ENCODE measurements at places on chromosomes 2 and 18. TPM values are rescaled to one million over a fixed set of nuclear protein-coding genes. Genes with fewer than 3 reads are reported as not detected.

Gene CROCC2
- 0.12 TPM for total RNA-seq

Gene ZNF396
- total RNA-seq = 0.80 TPM

Gene CABYR
- total RNA-seq = 1.4 TPM

Gene LRP1B
- 0.40 TPM for total RNA-seq

Gene ANKRD29
- total RNA-seq = 11.2 TPM

Gene CD8A
- total RNA-seq = 0.44 TPM

GRCh38 chr2:41521211-41521610 lies 526.6 kb upstream of the PKDCC start:
- no peak for ATAC-seq

- no peak for ATAC-seq
These were observed 130.1 kb downstream of the RAB3GAP1 start for GRCh38 chr2:135182190-135182589.

DNA sequence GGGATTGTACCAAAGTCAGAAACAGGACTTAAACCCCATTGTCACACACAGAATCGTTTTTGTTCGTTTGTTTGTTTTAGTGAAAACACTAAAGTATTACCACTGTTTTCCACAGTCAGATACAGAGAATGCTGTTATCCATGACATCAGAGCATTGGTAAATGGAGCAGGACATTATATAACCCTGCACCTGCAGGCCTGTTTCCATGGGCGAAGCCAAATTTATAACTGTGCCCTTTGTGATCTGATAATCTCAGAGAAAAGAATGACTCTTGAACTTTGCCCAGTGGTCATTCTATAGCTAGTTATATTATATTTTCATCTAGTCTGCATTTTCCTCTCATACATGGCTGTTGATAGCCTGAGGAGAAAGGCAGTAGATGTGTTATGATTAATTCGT lies 217.6 kb downstream of the TMEM182 start:
- no peak for ATAC-seq

- peak; percentile 49 for ATAC-seq
These were observed 22.2 kb downstream of the SPAG16 start for GRCh38 chr2:213306316-213306942.

DNA sequence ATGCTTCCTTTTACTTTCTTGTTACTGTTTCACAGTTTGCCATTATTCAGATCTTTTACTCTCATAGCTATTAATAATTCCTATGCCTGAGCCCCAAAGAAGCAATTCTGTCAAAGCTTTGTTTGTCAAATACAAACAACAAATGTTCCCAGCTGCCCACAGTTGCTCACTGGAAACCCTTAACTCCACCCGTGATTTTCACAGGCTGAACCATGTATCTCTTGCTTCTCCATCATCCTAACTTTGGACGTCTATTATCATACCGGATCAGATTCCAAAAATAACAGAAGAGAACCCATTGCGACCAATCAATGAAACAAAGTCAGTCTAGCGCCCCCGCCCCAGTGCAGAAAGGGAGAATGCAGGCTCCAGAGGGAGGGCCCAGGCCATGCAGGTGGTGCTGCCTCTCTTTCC lies 24.2 kb downstream of the COLEC12 start:
- no peak for ATAC-seq

DNA sequence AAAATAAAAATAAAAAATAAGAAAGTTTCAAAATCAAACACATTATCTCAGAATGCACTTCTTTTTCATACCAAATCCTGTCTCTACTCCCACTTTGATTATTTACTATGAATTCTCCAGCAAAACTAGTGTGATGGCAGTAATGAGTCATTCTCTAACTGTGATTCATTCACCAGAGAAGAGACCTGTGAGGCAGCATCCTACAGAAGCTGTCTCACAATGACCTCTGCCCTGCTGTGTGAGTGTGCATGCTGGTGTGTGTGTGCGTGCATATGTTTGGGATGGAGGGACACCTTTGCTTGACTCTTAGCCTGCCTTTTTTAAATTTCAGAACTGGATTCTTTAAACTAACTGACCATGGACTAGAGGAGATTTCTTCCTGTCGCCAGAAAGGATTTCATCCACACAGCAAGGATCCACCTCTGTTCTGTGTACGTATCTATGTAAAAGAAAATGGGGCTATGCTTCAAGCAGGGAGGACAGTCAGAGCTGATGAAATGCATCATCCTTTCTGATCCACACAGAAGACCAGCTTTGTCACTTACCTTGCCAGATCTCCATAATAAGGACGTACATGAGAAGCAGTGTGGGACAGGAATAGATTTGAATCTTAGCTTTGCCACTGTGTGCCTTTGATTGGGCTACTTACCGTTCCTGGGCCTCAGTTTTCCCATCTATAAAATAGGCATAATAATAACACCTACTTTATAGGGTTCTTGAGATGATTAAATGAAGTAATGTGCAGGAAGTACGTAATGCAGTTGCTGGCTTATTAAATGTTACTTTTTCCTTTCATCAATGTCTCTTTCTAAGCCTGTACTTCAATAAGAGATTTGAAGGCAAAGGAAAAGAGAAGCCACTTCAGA lies 31.2 kb downstream of the STAMBP start:
- peak; percentile 73 for ATAC-seq

- ATAC-seq = peak; percentile 62
These were observed 6.5 kb downstream of the IGFBP5 start for GRCh38 chr2:216688731-216689340.

GRCh38 chr18:63224630-63225029 lies 94.9 kb downstream of the BCL2 start:
- ATAC-seq = no peak

DNA sequence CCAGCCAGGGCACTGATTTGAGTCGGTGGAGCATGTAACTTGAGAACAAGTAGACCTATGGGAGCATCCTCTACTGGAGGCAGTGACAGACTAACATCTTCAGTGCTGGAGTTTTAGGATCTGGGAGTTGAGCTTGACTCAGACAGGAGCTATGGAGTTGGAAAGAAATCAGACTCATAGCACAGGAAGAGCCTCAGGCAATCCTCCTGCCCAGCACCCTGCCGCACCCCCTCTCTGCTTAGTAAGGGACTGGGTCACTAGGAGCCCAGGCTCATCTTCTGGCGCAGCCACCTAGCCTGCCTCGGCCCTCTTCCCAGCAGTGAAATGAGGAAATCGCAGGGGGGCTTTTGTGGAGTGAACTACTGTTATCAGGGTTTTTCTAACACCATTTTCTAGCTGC lies 3.6 kb downstream of the ARID5A start:
- no peak for ATAC-seq

DNA sequence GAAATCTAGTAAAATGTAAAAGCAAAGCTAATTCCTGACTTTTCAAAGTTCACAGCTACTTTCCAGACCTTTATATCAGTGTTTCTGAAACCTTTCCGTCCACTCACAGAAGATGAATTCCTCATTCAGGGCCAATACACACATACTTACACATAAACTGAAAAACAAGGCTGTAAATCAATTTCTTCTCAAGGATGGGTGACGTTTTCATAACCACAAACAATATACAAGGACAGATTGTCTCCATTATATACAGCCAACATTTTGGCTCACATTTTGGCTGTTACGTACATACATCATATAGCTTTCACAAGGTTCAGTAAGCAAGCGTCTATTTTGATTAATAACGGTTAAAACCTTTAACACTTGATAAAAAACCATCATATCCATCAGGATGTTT lies 1.4 kb downstream of the RPRD1A start:
- ATAC-seq = no peak

GRCh38 chr2:199471443-199472057 lies 13.8 kb upstream of the SATB2 start:
- peak; percentile 47 for ATAC-seq

DNA sequence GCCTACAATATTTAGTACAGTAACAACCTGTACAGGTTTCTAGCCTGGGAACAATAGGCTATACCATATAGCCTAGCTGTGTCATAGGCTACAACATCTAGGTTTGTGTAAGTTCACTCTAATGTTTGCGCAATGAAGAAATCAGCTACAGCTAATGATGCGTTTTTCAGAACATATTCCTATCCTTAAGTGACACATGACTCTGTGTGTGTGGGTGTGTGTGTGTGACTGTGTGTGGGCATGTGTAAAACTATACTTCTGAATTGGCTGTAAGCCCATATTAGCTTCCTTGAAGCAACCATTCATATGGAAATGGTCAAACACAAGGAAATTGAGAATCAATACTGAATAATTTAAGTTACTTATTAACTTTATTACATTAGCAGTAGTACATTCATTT lies 120.8 kb upstream of the SULT1C3 start:
- ATAC-seq = no peak

- ATAC-seq = no peak
These were observed 67.4 kb downstream of the RNF152 start for GRCh38 chr18:61825386-61825785.

GRCh38 chr2:202815548-202816360 lies 55.8 kb downstream of the ICA1L start:
- no peak for ATAC-seq

DNA sequence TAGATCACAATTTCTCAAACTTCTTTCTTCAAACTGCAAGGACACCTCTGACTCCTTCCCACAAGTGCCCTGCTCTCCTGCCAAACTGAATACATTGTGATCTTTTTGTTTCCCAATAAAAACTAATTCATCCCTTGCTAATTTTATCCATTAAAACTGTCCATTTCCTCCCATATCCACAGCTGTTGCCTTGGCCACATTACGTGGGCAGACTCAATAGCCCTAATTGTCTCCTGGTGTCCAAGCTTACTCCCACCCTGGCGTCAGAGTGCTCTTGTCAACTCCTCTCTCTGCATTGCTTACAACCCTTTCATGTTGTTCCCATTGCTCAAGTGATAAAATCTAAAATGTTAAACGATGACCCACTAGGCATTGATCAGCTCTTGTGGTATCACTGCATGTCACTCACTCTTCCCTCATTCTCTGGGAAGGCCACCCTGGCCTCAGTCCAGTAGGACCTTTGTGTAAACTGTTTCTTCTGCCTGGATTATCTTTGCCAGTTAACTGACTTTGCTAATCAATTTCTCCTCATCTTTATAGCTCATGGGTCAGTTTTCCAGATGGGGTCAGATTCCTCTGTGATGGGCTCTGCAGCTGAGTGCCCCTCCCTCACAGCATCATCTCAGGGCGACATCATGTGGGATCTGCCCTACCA lies 525.0 kb downstream of the SLC4A3 start:
- ATAC-seq = no peak

DNA sequence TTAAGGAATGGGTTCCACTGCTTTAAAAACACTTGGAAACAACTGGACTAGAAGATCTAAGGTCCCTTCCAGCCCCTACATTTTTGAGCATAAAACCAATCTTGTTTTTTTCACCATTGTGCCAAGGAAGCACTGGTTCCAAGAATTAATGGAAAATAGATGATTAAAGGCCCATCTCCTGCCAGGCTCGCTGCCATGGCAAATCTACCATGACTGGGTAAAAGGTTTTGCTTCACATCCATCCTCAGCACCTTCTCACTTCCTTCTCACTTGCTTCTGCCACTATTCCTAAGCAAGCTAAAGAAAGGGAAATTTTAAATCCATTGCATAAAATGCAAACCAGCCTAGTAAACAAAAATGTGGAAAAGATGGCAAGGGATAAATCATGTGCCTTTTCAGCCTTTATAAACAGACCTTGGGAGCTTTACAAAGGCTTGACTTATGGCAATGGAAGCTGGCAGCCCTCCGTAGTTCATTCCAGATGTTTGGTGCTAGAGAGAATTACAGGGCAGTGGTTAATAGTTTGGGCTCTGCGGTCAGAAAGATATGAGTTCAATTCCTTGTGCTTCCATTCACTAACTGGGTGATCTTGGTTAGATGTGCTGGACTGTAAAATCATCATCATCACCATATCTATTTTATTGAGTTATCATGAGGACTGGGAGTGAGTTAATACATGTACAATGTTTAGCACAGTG lies 27.0 kb upstream of the ST3GAL5 start:
- ATAC-seq = no peak

- ATAC-seq = peak; percentile 17
These were observed 1012.1 kb downstream of the CNTNAP5 start for GRCh38 chr2:125037135-125037653.

DNA sequence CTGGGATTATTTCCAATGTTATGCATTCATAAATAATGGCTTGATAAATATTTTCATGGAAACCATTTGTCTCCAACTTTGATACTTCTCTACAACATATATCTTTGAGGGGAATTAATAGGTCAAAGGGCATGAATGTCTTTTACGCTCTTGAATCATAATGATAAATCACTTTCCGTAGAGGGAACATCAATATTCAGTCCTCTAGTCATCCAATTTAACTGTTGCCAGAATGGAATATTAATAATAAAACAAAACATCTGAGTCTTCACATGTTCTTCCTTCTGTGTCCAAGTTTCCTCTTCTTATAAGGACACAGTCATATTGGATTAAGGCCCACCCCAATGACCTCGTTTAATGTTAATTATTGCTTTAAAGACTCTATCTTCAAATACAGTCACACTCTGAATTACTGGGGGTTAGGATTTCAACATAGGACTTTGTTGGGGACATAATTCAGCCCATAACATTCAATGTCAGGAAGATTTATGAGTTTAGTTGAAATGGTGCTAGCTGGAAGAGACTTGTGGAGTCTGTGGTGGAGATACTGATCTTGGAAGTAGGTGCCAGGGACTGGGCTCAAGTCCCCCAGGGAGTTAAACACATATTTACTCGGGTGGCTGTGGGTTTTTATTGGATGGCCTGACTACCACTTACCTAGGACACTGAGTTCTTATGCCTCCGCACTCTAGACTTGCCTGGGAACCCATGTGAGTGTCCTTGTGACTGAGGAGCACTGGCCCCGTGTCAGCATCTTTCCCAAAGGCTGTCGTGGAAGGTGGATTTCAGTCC lies 85.0 kb upstream of the SEC11C start:
- no peak for ATAC-seq

DNA sequence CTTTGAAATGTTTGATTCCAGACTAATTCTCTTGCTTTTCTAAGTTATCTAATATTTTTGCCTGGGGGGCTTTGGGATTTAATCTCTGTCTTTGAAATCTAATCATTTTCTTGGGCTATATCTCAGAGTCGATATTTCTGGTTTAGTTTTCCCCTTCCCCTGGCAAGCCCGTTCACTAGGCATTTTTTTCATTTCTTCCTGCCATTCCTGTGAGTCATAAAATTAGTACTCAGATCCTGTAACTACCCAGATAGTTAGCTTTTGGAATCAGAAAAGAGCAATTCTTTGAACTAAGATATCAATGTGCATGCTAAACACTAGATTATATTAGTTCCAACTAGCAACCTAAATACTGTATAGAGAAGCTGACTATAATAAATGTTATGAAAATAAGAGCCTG lies 29.4 kb upstream of the RNF149 start:
- ATAC-seq = no peak

DNA sequence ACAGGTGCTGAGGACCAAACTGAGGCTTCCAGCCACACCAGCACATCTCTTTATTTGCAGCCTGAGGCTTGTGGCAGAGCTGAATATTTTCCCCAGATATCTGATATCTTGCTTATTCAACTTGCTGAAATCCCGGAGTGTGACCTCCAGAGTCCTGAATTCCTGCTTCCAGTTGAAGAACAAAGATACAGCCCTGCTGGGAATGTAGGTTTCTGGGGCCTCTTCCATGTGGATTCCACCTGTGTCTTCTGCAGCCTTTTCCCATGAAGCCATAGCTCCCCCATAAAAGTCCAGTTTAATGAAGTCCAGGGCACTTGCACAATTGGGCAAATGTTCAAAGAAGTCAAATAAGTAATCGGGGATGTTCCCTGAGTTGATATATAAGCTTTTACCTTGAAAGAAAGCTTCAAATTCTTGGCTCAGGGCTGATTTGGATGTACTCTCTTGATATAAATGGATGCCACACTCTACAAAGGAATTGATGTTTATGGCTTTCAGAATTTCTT lies 14.9 kb downstream of the NLRC4 start:
- ATAC-seq = no peak

Measured in esophagus mucosa (tissue), 1 donor.